ENCODE measurements at places on chromosomes 5 and 9. TPM values are rescaled to one million over a fixed set of nuclear protein-coding genes. Genes with fewer than 3 reads are reported as not detected.

C5orf34 gene
- total RNA-seq: 11.3 TPM

SPATA31A3 gene
- not detected for total RNA-seq

SLC46A2 gene
- total RNA-seq: not detected

IL3 gene
- not detected for total RNA-seq

GRXCR2 gene
- not detected for total RNA-seq

TEK gene
- total RNA-seq: 35.8 TPM

BHMT2 gene
- not detected for total RNA-seq

C1QTNF3 gene
- total RNA-seq: 1.0 TPM

SPATA31D1 gene
- total RNA-seq: not detected

TRIM36 gene
- total RNA-seq: 16.5 TPM

LRRC19 gene
- not detected for total RNA-seq

OTULINL gene
- 7.7 TPM for total RNA-seq

PPP3R2 gene
- not detected for total RNA-seq

FOXD4L3 gene
- not detected for total RNA-seq

NIPBL gene
- total RNA-seq: 53.5 TPM

BTNL3 gene
- total RNA-seq: not detected

IPO11 gene
- total RNA-seq: 64.4 TPM

PRSS3 gene
- total RNA-seq: not detected

PCDHB3 gene
- total RNA-seq: 3.4 TPM

TMC1 gene
- total RNA-seq: 0.95 TPM

ORM2 gene
- 0.90 TPM for total RNA-seq

AFAP1L1 gene
- 4.7 TPM for total RNA-seq

KLHL3 gene
- 10.5 TPM for total RNA-seq

GARIN3 gene
- not detected for total RNA-seq

C9orf153 gene
- total RNA-seq: 0.65 TPM

WDR55 gene
- 22.8 TPM for total RNA-seq

All from H1 (cell line).